ENCODE measurements at places on chromosomes 13 and 19.
A peak's percentile ranks its signal among the peaks of the same experiment; 100 is the strongest.

DNA sequence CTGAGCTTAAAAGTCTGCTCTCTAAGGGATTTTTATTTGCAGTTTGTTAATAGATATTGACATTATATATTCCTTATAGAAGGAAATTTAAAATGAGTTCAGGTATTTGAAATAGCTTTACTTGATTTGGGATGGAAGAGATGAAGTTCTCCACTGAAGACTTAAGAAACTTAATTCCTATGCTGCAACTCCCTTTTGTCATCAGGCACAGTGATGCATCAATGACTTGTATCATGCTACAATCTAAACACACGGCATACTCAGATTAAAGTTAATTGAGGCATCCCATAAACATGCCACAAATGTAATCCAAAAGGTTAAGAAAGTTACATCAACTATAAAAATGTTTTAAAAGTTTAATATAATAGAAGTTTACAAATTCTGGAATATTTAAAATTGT is 109.0 kb downstream of the STARD13 start:
- no peak for DNase-seq

DNA sequence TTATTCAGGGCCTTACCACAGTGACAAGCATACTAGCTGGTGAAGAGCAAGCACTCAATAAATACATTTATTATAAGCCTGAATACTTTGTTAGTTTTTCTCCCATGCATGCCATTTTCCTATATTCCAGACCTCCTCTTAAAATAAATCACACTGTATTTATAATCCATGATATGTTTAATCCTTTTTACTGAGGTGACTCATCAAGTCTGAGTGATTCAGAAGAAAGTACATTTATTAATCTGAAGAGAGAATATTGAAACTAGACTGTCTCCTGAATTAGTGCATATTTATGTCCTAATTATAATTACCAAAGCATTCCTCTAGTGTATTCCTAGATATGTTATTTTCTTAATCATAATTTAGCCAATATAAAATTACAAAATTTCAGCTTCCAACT is 323.3 kb downstream of the NALCN start:
- no peak for DNase-seq

GRCh38 chr13:41588899-41589298 is 131.5 kb downstream of the RGCC start:
- DNase-seq = peak; percentile 23

- DNase-seq = no peak
These were observed 246.9 kb upstream of the PRR20A start for GRCh38 chr13:56893843-56894242.

GRCh38 chr19:41708481-41708880 is at the start of gene CEACAM5:
CEACAM5 (plus strand) TSS chr19:41708626; CDS start chr19:41708732, 106 bp downstream.
- no peak for DNase-seq

DNA sequence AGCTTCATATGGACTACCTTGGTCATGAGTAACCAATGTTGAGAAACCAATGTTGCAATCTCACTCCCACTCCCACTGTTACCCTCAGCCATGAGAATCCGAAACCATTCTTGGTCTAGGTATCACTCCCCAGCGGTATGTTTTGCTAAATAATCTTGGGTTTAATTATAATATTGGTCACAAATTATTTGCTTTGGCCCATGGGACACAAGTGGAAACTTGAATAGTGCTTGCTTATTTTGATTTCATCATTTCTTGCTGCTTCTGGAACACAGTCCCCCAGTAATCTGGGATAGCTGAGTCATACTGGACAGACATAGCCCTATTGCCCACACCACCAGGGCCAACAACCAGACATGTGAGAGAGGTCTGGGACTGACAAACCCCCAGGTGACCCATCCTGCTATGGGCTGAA is 171.6 kb upstream of the IPO5 start:
- DNase-seq = no peak

DNA sequence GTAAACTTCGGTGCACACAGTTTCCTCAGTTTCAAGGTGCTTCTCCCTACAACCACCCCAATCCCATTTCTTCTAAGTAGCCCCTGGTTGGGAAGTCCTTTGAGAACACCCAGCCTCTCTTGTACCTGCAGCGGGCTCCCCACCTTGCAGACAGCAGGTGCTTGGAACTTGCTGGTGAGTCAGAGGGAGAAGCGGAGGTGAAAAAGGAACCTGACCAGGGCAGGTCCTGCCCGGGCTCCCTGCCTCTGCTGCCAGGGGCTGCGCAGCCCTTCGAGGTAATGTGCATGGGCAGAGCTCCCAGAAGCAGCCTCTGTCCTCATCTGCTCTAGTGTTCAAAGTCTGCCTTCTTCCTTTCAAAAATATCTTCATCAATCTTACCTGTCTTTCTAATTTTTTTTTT is 274.0 kb upstream of the SOX1 start:
- DNase-seq = no peak

DNA sequence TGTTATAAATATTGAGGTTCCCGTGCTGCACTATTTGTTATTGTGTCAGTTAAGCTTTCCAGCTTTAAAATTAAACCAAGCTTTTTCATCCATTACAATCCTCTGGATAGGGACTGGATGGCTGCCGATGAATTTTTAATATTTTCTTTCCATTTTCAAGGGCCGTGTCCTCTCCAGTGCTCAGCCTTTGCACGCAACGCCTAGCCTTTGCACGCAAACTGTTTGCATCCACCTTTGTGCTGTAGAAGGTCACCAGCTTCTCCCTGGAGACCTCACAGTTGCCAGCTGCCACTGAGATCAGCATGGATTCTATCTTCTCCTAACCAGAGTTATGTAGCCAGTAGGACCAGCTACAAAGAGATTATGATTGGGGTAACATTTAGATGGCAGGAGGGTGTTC is 240.5 kb downstream of the SLC7A1 start:
- no peak for DNase-seq

GRCh38 chr13:73833325-73834070 is 300.7 kb downstream of the KLF12 start:
- no peak for DNase-seq

DNA sequence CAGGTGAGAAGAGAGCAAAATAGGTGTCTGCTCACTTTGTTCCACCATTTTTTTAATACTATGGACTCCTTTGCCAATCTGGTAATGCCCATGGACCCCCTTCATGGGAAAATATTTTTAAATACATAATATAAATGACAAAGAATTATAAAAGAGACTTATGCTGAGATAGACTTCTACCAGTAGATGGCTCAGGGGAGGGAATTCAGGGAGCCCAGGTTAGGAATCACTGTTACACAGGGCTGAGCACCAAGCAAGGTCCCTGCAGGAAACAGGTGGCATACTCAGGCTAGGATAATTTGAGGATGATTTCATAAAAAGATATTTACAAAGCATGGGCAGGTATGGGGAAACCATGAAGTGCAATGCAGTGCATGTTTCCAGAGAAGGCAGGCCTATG is 525.9 kb downstream of the FGF9 start:
- DNase-seq = no peak

DNA sequence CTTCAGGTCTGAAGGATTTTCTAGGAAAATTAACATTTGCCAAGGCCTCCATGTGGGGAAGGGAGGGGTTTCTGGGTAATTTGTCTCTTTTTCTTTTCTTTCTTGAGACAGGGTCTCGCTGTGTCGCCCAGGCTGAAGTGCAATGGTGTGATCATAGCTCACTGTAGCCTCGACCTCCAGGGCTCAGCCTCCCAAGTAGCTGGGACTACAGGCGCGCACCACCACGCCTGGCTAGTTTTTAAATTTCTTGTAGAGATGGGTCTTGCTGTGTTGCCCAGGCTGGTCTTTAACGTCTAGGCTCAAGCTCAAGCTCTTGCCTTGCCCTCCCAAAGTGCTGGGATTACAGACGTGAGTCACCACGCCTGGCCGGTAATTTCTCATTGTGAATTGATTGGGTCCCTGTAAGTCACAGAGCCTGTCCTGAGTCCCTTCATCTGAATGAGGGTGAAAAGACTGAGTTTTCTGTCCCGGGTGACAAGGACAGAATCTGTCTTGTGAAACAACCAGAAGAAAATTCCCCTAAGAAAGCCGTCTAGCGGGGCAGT is 10.0 kb upstream of the SPC24 start:
- DNase-seq = no peak

DNA sequence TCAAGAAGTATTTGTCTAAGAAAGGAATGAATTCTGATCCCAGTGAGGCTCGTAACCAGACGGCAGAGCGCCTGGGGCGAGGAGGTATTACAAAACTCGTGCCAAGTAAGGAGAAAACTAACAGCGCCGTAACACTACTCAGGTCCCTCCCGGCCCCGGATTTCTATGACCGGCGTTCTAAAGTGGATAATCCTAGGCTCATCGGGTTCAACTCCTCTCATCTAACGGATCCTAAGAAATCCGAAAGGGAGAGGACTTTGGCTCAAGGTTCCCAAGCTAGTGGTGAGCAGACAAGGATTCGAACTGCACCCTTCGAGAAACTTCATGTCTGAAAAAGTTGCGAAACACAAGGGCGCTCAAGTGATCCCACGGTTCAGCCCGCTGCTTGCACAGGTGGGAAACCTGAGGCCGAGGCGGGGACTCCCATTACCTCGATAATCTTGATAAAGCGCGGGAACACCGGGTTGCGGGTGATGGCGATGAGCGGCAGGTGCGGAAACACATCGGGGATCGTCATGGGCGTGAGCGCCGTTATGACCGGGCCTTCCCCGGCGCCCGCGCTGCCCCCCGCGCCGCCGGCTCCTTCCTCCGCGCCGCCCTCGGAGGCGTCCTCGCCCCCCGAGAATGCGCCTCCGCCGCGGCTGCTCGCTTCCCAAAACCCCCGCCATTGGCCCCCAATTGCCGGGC is 529 bp downstream of the LONP1 start:
- no peak for DNase-seq

- DNase-seq = no peak
These were observed 283.4 kb downstream of the DACH1 start for GRCh38 chr13:71583581-71583980.

- no peak for DNase-seq
These were observed 664 bp downstream of the IRF3 start for GRCh38 chr19:49665036-49665350.

GRCh38 chr19:6066661-6067646 is 43.3 kb downstream of the RFX2 start:
- no peak for DNase-seq

DNA sequence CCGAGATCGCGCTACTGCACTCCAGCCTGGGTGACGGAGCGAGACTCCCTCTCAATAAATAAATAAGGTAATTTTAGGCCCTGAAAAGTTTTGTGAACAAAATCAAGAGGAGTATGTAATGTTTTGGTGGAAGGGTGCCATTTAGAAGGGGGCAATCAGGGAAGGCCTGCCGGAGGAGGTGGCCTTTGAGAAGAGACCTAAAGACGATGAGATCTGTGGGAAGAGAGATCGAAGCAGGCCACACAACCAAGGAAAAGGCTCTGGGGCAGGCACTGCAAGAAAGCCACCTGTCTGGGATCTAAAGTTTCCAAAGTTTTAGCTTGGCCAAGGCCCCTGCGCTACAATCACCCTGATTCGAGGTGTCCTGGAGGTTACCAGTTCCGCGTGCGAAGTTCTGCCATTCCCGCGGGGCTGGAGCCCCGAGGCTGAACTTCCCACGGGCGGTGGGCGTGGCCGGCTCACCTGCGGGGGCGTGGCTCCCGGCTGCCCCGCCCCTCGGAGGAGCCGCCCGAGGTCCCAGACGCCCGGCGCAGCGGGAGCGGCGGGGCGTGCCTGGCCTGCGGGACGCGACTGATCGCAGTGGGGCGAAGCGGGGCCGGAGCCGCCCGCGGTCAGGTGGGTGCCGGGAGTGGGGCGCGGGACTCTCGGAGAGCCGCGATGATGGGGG is at the start of gene KLC3:
Gene KLC3 (plus strand): TSS at position 519 of the 667 bp plus-strand sequence. CDS start 4,792 bp downstream, outside the sequence.
- DNase-seq = peak; percentile 13

DNA sequence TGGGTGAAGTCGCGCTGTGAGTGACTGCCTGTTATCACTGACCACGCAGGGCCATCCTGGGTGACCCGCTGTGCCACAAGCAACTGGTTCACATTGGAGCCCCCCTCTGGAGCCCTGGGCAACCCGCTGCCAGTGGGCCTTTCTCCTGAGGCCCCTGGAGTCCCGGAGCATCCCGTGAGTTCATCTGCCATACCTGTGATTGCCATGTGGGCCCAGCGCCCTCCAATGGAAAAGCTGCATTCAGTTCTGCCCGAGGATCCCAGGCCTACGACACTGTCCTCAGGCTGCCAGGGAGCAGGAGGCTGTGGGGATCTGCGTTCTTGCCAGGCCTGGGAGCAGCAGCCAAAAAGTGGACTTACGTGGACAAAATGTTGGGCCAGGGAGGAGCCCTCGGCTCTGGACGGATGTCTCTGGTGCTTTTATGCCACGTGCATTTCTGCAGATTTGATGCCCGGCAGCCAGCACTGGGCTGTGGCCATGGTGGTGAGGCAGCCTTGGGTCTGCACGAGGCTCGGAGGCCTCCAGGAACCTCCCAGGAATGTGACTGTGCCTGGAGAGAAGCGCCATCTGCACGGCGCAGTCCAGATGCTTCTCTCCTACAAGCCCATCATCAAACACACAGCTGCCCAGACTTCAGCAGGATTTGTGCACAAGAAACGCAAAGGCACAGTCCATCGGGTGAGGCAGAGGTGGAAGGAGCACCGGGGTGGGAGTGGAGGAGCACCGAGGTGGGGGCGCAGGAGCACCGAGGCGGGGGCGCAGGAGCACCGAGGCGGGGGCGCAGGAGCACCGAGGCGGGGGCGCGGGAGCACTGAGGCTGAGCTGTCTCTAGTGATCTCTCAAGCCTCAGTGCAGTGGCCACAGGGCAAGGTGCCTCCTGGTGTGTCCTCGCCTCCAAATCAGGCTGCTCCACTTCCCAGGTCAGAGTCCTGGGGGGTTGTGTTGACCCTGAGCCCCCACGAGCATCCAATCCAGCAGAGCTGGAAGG is 44.0 kb downstream of the C13orf46 start:
- no peak for DNase-seq

- no peak for DNase-seq
These were observed 22.5 kb downstream of the DHRS12 start for GRCh38 chr13:51781246-51782022.
